ENCODE measurements at places on chromosomes 1 and 21.

GRCh38 chr1:111734426-111734825 is 4.8 kb downstream of the INKA2 start:
- DNase-seq = no peak

- no peak for DNase-seq
These were observed 5.0 kb downstream of the UQCRHL start for GRCh38 chr1:15802234-15802965.

GRCh38 chr21:42820616-42821465 is 58.5 kb downstream of the WDR4 start:
- DNase-seq = no peak

- DNase-seq = no peak
These were observed 12.1 kb upstream of the CTTNBP2NL start for GRCh38 chr1:112383759-112384370.

- DNase-seq = no peak
These were observed 79.9 kb upstream of the GPR52 start for GRCh38 chr1:174367892-174368291.

GRCh38 chr1:92832537-92833114 is 786 bp downstream of the RPL5 start:
- DNase-seq = no peak

DNA sequence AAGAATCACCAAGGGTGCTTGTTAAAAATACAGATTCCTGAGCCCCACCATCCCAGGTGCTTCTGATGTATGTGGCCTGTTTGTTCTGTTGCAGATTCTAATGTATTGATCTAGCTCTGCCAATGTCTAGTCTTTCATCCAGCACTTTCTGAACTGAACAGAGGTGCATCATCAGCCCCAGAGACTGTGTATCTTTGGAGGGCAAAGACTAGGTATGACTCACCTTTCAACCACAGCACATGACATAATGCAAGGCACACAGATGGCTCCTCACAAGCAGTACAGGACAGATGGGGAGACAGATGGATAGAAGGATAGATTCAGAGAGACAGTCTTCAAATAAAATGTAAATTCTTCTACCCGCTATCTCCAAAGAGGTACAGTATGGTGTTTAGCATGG is 32.3 kb downstream of the CD58 start:
- DNase-seq = no peak

GRCh38 chr1:228416217-228416933 is at the start of gene TRIM17:
Gene TRIM17 (minus strand): TSS chr1:228416861. CDS start chr1:228415072, 1,789 bp downstream.
- DNase-seq = no peak

GRCh38 chr1:76229279-76230005 is 154.9 kb downstream of the ST6GALNAC3 start:
- DNase-seq = no peak

GRCh38 chr1:183651612-183652011 is 1.5 kb downstream of the APOBEC4 start:
- no peak for DNase-seq

DNA sequence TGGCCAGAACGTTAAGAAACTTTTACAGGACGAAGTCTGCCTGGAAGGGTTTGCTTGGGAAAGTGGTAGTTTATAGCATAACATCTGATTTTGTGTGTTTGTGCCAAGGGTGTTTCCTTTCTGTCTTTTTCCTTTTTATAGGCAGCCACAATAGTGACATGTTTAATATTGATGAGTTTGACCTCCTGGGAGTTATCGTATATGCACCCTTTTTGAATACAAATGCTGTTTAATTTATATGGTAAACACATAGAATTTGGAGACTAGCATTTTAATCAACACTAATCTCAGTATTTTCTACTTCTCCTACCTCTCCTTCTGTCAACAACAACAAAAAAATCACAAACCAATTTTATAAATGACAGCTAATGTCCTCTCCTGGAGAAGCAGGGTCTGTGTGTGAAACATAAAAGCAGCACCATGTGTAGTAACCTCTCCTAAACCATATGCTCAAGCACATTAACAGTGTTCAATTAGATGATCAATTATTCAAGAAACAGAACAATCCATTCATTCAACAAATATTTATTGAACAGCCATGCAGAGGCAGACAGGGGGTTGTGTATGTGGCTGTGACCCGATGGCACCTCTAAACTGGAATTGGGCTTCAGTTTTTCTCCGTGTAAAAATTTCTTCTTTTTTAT is 604 bp upstream of the FMN2 start:
- no peak for DNase-seq

GRCh38 chr21:21101911-21102310 is 103.7 kb downstream of the NCAM2 start:
- no peak for DNase-seq

DNA sequence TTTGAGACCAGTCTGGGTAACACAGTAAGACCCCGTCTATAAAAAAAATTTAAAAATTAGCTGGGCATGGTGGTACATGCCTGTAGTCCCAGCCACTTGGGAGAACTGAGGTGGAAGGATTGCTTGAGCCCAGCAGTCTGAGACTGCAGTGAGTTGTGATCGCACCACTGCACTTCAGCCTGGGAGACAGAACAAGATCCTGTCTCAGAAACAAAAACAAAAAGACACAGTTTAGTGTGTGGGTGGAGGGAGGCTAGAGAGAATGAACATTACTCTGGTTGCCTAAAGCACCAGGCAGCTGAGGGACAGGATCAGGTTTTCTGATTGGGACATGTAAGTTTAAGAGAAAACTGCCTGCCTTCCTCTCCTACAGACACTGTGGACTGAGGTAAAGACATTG is 42.3 kb downstream of the VAMP4 start:
- no peak for DNase-seq

- no peak for DNase-seq
These were observed 548.6 kb downstream of the LTN1 start for GRCh38 chr21:28444111-28444510.

- DNase-seq = no peak
These were observed 9.3 kb upstream of the ST6GALNAC3 start for GRCh38 chr1:76065270-76065669.

DNA sequence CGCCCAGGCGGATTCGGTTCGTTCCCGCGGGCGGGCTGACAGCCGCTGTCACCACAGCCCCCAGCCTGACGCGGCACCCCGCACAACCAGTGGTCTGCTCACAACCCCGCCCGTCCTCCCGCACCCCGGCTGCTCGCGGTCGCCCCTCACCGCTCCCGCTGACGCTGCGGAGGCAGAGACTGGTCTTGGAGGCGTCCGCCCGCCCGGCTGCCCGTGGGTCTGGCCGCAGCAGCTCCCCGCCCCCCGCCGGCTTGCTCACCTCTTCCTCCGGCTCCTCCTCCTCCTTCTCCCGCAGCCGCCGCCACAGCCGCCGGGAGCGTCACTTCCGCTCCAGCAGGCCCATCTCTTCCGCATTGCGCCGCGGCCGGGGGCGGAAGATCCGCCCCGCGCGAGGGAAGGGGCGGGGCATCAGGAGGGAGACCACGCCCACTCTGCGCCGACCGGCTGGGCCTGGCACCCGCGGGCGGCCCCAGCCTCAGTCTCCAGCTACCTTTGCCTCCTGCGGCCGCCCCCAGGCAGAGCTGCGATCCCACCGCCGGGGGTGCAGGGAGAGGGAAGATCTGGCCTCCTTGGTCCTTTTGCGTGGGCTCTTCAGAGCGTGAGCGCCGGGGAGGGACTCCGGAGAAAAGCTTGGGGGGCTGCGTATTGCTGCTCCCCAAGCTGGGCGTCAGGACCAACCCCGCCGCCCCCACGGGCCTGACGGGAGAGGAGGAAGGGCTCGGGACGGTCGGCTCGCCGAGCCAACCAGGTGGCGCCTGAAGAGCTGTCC is at the start of gene SYNJ1:
Gene SYNJ1, minus strand, starts transcription at position 327 of the 769 bp plus-strand sequence. CDS start 1,118 bp downstream, outside the sequence.
- DNase-seq = peak; percentile 85

DNA sequence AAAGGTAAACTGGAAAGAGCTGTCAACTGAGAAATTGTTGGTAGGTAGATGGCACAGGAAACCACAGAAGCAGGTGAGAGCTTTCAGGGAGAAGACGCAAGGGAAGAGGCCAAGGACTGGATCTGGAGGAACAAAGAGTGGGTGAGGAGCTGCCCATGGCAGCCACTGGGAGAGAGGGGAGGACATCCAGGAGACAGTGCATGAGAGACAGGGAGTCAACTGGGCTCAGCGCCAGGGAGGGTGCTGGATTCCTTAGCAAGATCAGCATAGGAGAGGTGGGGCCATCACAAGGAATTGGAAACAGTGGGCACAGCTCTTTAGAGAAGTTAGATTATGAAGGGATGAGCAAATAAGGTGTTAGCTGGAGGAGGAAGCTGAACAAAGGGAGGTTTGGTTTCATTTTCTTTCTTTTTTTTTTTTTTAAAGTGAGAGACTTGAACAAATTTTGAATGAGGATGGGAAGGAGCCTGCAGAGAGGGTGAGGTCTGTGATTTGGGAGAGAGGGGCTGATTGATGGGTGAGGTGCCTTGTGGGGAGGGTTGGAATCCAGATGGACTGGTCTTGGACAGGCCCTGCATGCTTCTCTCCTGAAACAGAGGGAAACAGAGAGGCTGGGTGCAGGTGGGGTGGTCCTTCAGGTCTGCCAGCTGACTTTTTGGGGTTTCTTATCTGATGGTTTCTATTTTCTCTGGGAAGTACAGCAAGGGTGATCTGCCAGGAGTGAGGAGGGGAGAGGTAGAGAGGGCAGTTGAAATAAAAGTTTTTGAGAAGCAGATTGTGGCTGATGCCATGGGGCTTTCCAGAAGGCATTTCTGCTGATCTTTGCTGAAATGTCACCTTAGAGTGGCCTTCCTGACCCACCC is 5.4 kb downstream of the CYP4B1 start:
- no peak for DNase-seq

DNA sequence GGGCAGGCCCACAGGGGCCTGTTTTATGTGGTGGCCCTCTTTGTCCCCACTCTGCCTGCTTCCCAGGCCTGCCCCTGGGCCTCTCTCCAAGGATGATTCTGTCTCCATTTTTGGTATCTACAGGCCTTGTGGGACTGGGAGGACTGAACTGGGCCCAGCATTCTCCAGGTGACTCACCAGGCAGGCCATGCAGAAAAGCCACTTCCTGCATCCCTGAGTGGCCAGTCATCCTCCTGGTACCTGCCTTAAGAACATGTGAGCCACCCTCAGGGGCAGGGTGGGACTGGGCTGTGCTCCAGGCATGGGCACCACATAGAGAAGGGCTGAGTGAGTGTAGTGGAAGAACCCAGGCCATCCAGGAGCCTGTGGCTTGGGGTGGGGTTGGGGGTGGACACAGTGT is 20.0 kb upstream of the BCAR3 start:
- no peak for DNase-seq

DNA sequence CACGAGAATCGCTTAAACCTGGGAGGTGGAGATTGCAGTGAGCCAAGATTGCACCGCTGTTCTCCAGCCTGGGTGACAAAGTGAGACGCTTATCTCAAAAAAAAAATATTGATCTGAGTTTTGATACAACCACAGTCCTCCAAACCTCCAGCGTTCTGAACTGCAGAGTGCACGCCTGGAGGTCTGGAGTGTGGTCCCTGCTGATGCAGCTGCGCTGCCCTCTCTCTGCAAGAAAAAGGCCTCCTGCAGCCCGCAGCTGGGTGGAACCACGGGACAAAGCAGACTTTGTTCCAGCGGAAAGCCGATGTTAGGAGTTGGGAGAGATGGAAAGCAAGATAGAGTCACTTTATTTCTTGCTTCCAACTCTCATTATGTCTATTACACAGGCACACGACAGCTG is 144.9 kb upstream of the SOD1 start:
- no peak for DNase-seq

- DNase-seq = no peak
These were observed 22.8 kb upstream of the POFUT2 start for GRCh38 chr21:45310459-45310858.

GRCh38 chr1:244957122-244957521 is 92.8 kb upstream of the HNRNPU start:
- DNase-seq = no peak

DNA sequence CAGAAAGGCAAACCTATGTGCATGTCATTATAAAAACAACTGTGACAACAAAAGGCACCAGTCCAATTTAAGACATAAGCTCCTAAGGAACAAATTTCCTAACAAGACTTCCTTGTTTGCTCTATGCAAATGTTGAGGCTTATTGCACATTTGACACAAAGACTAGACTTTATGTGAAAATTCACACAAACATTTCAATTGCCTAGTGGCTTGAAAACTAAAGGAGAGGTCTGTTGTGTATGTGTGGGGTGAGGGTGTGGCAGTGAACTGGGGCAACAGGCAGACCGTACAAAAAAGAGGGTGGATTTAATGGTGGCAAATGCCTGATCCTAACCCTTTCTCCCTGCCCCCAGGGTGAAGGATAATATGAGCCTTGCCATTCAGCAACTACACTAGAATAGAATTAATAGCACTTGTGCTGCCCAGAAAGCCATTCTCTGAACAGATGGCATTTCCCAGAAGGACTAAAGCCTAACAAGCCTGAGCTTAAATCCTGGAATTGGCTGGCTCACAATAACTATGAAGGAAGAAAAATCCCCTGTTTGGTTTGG is 73.9 kb downstream of the GLUL start:
- DNase-seq = no peak

DNA sequence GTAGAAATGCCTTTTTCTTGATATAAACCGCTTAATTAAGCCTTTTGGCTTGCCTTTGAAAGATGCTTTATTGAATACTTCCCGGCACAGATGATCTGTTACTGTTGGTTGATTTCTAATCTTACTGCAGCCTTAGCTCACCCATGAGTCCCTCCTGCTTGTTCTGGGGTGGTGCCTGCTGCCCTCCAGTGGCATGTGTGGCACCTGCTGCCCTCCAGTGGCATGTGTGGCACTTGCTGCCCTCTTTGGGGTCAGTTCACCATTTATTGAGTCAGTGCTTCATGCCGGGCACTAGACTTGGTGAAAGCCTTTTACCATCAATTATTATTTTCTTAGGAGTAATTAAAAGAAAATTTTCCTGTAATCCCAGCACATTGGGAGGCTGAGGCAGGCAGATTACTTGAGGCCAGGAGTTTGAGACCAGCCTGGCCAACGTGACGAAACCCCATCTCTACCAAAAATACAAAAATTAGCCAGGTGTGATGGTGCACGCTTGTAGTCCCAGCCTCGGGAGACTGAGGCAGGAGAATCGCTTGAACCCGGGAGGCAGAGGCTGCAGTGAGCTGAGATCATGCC is 54.3 kb downstream of the ADARB1 start:
- peak; percentile 26 for DNase-seq

DNA sequence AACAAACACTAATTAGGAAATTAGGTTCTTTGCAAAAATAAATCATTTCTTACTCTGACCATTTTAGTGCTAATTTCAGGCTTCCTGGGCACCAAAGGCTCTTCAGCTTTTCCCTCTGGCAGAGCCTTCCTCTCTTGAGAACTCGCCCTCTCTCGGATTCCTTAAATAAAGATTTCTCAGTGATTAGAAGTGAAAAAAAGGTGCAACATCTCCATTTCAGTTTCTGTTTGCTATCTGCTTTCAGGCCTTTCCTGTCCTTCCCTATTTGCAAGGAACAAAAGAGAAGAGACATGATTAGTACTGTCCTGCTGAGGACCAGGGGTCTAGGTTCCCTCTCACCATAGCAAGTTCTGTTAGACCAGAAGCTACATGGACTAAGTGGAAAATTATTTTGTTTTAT is 27.8 kb upstream of the CACYBP start:
- no peak for DNase-seq

DNA sequence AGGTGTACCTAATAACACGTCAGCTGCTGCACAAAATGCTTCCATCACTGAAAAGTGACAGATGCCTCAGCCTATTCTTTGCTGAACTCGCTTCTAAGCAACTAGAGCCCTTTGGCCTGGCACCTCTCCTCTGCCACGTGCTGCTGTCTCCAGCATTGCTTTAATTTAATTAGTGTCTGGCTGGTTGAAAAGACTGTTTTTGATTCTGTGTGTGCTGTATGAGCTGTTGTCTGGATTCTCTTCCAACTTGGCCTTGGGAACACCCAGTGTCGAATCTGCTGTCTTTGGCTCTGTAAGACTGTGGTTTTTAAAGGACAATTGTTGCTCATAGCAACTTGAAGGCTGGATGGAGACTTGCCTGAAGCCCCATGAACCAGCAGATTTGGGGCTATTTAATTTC is 109.5 kb downstream of the PSMG1 start:
- no peak for DNase-seq

Data from activated naive CD4-positive, alpha-beta T cell (primary cell).